Cardiac muscle cell (in vitro differentiated cells and primary cell): ENCODE measurements at places on chromosomes 3 and 15.

- no peak for DNase-seq
Measured at GRCh38 chr15:70580958-70581357, 182.4 kb downstream of the UACA start.

DNA sequence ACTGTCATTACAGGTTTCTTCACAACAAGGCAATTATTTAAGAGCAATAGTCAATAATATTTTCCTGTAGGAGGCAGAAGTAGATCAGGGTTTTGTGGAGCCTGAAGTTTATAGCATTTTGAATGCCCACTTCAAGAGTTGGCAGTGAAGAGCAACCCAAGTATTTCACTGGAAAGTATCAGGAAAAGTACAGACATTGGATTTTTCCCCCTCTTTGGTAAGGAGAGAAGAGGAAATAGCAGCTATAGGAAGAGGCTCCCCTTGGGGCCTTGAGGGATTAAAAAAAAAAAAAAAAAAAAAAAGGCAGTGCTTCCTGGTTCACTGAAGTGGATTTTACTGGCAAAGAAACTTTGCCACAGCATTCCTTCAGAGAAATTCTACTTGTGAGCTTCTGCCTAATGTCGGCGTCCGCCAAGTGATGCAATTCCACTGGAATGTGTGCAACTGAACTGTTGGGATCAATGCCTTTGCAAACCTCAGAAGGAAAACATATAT lies 5.7 kb upstream of the CNTN6 start:
- DNase-seq: peak; percentile 89

DNA sequence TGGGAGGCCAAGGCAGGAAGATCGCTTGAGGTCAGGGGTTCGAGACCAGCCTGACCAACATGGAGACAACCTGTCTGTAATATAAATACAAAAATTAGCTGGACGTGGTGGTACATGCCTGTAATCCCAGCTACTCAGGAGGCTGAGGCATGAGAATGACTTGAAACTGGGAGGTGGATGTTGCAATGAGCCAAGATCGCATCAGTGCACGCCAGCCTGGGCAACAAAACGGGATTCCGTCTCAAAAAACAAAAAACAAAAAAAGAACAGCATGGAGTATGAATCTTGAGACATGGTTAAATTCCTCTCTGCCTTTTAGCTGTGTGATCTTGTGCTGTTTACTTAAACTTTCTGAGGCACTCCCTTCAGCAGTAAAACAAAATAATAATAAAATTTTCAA lies 244.9 kb downstream of the FGF12 start:
- DNase-seq: no peak

GRCh38 chr3:114119776-114120175 lies 59.1 kb downstream of the DRD3 start:
- peak; percentile 27 for DNase-seq

DNA sequence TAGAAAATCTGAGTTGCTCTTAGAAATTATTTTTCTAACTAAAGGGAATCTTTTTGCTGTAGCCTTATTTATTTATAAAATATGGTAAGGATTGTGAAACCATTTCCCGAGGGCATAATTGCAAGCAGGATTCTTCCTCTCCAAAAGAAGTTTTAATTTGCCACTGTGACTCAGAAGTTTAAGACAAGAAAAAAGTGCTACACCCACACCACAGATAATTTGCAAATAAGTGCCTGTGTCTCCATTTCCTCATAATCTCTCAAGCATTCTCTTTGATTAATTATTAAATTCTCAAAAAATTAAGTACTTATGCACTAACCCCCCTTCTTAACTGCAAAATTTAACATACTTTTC lies 43.6 kb downstream of the RASA2 start:
- peak; percentile 79 for DNase-seq

GRCh38 chr15:83398626-83399025 lies 48.5 kb upstream of the SH3GL3 start:
- DNase-seq: no peak

GRCh38 chr15:89197503-89197971 lies 23.8 kb downstream of the RLBP1 start:
- peak; percentile 66 for DNase-seq

DNA sequence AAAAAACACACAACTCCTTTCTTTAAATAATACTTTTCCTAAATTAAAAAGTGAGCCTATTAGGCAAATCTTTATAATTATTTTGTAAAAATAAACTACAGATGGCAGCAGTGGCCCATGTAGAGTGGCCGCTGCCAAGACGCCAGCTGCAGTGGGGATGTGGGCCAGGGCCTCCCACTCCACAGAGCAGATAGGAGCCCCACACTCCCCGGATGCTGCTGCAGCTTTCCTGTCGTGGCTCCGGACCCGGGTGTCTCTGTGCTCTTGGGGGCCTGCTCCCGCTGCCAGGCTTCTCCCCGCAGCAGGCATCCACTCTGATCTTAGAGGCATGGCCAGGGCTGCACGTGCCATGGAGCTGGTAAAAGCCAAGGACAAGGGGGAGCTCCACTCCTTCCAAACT lies 67.5 kb downstream of the PROS1 start:
- DNase-seq: peak; percentile 42

- DNase-seq: peak; percentile 3
Measured at GRCh38 chr15:48573780-48574179, 71.7 kb downstream of the FBN1 start.

GRCh38 chr15:67062369-67062985 lies 2.9 kb upstream of the SMAD3 start:
- DNase-seq: no peak

- no peak for DNase-seq
Measured at GRCh38 chr3:151265866-151266265, 12.5 kb downstream of the P2RY14 start.

GRCh38 chr3:25096536-25096935 lies 331.5 kb upstream of the RARB start:
- DNase-seq: no peak

- no peak for DNase-seq
Measured at GRCh38 chr15:78035861-78036476, 41.5 kb downstream of the TBC1D2B start.

GRCh38 chr3:170835336-170835735 lies 34.7 kb downstream of the RPL22L1 start:
- DNase-seq: peak; percentile 27

GRCh38 chr15:32899126-32899596 lies 181.4 kb downstream of the GREM1 start:
- DNase-seq: no peak

DNA sequence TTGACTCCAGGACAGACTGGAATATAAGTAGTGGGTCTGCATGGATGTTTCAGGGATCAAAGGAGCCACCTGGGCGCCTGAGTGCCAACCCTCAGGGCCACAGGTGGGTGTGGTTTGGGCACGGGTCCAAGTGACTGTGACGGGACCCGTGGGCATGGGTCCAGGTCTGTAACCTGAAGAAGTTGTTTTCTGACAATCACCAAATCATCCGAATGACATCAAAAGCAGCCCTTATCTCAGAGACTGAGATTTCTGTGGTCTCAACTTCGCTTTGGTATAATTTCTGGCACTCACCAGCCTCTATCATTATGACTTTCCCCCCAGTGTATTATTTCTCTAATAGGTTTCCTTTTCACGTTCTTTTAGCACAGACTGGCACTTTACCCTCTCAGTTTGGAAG lies 24.4 kb downstream of the RLBP1 start:
- no peak for DNase-seq

GRCh38 chr3:147425388-147425850 lies 16.3 kb downstream of the ZIC1 start:
- DNase-seq: no peak

DNA sequence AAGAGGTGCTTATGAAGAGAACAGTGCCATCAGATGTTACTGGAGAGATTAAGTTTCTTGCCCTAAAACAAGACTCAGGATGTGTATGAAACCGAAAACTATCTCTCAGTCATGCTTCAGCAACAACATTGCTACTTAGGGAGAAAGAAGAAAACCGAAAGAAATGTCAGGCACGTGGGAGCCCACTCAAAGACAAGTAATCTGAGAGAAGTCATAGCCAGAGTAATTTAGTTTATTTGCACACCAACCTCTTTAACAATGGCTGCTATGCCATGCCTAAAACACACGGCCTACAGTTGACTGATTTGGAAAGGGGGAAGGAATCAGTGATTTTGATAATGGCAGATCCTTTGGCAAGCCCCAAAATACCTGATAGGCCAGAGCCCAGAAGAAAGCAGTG lies 162.9 kb downstream of the TIGIT start:
- DNase-seq: no peak

GRCh38 chr15:48695827-48696573 lies 50.5 kb upstream of the FBN1 start:
- DNase-seq: no peak

DNA sequence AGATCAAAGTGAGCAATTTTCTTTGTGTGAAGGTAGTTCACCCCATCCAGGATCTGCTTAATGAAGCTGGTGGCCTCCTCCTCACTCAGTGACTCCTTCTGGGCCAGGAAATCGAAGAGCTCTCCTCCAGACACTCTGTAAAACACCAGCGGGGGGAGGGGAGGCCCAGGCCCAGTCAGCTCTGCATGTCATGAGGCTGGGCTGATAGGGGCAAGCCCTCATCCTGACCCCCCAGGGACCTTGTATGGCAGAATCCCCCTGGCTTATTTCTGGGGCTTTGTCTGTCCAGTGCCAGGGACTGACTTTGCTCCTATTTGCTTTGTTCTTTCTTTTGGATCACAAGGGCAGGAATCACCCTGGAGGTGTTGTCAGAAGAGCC lies 74.9 kb downstream of the DAPK2 start:
- DNase-seq: no peak

- no peak for DNase-seq
Measured at GRCh38 chr3:69359916-69360315, 26.0 kb downstream of the FRMD4B start.

DNA sequence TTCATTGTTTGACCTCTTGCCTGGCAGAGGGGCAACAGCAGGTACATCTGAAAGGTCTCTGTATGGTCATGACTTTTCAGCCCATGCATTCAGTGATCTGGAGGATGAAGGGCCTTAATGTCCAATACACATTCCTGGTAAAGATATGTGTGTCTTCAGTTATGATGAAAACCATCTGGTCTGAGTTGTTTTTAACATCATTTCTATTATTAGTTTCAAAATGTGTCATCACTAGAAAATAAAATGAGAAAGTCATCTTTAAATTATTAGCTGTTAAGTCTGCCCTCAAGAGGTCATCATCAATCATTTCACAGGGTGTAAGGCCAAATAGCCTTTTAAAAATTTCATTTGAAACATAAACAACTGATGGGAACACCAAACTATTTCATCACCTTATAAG lies 92.1 kb upstream of the PLSCR4 start:
- DNase-seq: peak; percentile 32

GRCh38 chr3:18061737-18062656 lies 319.6 kb upstream of the TBC1D5 start:
- DNase-seq: no peak

DNA sequence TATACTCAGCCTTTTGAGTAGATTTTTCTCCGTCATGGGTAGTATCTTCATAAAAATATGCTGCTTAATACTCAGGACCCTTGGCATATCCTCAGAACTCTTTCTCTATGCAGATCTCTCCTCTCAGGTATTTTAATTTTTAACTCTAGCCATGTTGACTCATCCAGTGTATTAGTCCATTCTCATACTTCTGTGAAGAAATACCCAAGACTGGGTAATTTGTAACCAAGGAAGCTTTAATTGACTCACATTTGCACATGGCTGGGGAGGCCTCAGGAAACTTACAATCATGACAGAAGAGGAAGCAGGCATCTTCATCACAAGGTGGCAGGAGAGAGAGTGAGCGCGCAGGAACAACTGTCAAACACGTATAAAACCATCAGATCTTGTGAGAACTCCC lies 129.3 kb upstream of the CD96 start:
- no peak for DNase-seq

DNA sequence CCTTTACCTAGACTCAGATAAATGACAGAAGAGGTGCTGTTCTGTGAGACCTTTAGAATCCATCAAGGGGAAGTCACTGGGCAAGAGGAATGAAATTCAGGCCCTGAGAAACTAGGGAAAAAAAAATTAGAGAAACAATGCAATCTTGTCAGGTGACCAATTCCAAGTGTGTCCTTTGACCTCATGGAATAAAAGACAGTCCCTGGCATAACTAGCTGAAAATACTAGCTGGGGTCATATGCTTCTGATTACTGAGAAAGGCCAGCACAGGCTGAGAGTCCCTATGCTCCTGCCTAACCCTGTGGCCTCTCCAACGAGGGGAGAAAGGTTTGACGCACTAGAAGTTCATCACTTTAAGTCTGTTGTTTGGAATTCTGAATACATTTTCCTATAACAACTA lies 167.3 kb downstream of the XXYLT1 start:
- no peak for DNase-seq

DNA sequence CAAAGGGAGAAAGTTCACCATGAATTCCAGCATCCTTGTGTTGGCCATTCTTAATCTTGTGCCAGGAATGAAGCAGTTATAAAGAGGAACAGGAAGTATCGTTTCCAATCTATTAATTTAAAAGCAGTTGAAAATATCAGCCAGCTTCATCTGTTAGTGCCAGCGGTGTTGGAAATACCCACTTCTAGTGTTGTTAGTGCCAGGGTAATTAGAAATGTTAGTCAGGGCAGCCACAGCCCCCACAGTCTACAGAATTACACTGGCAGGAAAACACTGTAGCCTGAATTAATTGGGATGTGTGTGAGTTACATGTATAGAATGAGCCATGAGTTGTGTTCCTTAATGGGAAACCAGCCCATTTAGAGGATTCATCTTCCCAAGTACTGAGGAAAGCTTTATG lies 127.8 kb downstream of the GHSR start:
- DNase-seq: no peak

GRCh38 chr15:56871867-56872266 lies 46.6 kb upstream of the TCF12 start:
- no peak for DNase-seq

DNA sequence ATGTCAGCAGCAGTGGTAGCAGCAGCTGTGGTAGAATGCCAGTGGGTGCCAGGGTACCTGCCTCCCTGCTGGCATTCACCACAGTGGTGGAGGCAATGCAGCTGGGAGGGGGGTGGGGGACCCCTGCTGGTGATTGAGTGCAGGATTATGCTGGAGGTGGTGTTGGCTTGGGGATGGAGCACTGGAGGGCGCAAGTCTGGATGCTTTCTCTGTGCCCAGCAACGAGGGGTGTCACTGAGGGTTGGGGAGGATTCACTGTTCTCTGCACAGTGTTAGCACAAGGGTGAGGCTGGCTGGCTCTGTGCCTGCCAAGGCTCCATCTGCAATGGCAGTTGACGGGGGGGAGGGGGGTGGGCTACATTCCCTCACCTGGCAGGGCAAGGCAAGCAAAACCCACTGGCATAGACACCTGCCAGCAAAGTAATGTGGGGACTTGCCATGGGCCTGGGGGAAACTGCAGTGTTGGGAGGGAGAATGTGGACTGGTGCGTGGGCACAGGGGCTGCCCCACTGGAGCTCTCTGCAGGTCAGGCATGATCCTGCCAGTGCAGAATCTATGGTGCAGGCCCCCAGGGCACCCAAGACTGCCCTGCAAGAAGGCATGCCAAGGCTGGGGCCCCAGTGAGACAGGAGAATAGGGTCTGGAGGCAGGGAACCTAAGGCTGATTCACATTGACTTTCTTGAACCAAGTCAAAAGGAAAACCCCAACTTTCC lies 64.3 kb downstream of the MINDY4B start:
- DNase-seq: no peak

GRCh38 chr3:151382671-151383070 lies 1.9 kb downstream of the P2RY12 start:
- DNase-seq: no peak

GRCh38 chr3:107184375-107184774 lies 192.9 kb upstream of the CCDC54 start:
- DNase-seq: no peak
